ENCODE measurements at places on chromosomes 1 and 21.

GRCh38 chr1:101435831-101436511, 199.2 kb downstream of the S1PR1 start:
- no peak for DNase-seq

GRCh38 chr1:179128520-179128919, 46.6 kb downstream of the TOR3A start:
- DNase-seq, result no peak

- DNase-seq, result no peak
Measured at GRCh38 chr21:17264182-17264581, 248.7 kb upstream of the CXADR start.

DNA sequence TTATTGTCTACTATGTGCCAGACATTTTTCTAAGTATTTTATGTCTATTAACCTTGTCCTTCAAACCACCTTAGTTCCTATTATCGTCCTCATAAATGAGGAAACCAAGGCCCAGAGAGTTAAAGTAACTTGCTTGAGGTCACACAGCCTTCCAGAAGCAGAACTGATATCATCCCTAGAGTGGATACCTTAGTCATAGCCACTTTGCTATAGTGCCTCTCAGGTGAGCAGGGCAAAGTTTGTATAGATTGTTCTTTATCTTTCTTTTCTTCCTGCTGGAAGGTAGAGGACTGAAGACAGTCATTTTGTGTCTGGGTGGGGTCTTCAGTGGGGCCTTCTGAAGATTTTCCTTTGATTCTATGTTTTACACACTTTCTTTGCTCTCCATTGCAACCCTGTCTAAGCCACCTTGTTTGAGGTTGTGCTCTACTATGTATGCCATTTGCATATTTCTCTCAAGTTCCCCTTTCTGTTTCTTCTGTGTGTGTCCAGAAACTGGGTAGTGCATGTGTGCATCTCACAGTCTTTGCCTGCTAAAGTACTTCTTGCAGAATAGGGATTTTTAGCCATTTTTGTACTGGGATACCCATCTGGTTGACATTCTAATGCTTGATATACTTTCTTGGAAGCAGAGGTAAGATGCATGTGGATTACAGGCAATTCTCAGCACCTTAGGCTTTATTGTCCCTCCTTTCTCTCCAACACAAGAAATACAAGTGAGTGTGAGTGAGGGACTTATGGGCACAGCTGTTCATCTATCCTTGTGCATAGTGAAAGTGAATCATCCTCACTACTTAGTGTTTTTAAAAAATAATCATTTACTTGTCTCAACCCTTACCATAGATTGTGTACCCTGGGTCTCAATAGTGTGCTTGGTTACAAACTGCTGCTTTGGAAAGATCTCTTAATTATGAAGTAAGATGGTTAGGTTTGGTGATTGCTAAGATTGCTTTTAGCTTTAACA, 207.6 kb upstream of the HMCN1 start:
- no peak for DNase-seq

DNA sequence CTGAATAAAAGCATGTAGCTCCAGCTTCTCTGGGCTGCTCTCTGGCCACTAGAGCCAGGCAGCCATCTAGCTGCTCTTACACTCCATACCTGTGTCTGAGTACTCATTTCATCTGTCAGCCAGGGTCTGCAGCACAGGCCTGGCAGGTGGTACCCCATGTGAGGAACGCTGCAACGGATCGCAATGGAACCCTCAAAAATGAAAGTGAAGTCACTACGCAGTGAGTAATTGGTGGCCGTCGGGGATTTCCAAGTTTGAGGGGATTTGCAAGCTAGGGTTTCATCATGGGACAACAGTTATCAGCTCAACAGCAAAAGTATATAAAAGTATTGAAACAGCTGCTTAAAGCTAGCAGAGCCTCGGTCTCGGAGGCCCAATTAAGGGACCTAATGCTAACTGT, 186.7 kb downstream of the HFM1 start:
- DNase-seq, result no peak

DNA sequence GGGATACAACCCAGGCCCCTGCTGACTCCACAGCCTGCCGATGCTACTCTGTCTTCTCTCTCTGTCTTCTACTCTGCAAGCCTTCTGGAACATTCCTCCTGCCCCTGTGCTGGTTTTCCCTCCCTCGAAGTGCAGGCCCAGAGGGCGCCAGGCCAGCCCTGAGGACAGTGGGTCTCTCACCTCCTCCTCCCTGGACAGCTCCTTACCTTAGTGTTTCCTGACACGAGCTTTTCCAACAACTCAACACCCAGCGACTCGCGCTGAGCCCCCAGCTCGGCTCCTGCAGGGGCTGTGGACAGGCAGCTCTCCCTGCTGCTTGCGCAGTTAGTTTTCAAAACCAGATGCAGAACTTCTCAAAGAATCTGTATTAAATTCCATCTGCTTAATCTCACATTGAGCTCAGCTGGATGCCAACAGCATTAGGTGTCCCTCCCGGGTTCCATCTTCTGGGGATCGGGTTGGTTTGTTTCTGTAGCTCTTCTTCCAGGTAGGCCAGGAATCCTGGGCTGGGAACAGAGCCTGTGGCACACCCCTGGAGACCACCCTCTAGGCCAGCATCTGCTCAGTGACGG, 54.2 kb downstream of the PTPRU start:
- DNase-seq, result no peak

- no peak for DNase-seq
Measured at GRCh38 chr1:211133393-211133835, 534 bp downstream of the KCNH1 start.

DNA sequence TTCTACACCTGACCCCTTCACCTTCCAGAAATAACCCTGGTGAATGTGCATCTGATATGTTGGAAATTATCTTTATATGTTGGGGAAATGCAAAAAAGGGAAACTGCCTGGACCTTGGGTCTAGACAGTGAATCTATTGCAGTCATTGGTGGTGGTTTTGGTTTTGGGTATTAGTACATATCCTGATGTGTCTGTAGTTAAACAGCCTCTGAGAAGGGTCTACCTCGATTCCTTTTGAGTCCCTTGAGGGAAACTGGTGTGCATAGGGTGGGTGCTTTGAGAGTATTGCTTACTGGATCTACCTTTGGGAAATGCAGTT, 127.3 kb upstream of the KIAA0040 start:
- no peak for DNase-seq

GRCh38 chr1:207892764-207893163, 18.2 kb downstream of the CD34 start:
- no peak for DNase-seq

DNA sequence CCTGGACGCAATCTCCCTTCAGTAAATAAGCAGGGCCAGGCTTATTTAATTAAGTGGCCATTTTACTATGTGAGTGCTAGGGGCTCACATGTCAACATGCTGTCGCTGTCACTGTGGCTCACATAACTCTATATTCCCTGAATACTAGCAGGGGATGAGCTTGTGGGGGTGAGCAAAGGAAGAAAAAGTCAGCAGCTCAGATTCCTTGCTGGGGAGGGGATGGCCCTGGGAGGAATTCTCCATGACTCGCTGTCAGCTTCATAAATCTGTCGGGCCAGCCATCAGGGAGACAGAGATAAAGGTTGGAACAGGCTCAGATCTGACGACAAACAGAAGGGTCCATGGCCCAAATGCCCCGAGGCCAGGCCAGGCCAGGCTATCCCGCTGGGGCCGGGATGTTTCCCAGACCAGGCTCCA, 26.0 kb upstream of the PLEKHG5 start:
- no peak for DNase-seq

- DNase-seq, result no peak
Measured at GRCh38 chr21:24895885-24896734, 711.2 kb downstream of the MRPL39 start.

DNA sequence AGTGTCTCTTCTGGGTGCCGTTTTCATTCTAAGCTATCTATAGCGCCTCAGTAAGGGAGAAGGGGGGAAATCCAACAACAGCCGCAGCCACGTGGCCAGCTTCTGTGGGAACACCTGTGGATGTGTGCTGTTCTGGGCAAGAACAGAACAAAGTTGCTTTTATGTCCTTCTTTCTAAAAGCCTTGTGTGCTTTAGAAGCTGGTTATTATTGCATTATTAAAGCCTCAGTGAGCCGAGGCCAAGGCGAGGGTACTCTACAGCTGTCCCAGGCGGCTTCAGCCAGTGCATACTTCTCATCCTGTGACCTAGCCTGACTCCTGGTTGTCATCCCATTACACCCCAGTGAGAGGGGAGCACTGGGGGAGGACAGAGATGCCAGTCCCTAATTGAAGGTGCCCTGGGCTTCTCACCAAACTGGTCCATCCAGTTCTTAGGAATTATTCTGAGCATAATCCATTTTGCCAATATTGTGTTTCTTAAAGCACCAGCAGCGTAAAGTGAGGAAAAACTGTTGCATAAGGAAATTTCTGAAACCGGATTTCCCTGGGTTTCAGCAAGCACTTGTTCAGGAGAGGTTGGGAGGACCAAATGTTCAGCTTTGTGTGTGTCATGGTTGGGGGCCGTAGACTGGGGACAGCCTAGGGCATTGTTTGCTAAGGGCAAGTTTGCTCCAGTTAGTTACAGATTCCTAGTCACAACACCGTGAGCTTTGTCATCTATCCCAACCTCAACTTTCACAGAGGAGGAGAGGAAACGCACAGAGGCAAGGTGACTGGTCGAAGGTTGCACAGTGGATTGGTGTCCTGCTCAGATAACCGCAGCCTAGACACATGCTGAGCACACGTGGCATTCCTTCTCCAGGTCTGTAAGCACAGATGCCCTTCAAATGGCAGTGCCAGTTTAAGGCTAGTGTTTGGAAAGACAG, 61.0 kb upstream of the ATP1A1 start:
- DNase-seq, result no peak

- no peak for DNase-seq
Measured at GRCh38 chr1:47201179-47201578, 11.3 kb upstream of the PDZK1IP1 start.

DNA sequence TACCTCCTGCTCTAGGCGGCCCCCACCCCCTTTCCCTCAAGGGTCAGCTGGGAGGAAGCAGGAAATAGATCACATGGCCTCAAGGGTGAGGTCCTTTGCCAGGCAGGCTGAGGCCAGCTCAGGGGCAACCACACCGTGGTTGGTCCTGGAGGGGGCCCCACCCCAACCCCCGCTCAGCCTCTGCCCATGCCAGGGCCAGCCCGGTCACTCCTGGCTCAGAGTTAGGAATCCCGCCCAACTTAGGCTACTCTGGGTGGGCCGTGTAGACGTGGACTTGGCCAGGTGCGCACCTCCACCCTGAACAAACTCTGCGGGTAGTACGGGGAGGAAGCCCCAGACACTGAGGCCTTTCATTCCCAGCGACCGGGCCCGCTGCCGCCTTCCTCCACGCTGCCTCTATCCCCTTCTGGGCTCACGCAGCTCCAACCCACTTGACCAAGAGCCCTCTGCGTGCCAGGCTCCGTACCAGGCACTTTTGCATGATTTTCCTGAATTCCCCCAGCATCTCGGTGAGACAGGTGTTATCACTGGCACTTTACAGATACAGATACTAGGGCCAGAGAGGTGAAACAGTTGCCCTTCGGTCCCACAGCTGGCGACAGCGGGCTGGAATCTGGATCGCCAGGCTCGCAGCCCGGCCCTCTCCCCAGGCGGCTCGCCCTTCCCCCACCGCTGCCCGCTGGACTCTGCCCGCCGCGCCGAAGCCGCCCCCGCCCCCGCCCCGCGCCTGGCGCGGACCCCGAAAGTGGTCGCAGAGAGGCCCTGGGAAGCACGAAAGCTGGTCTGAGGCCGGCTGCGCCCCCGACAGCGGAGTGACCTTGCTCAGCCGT, 769 bp downstream of the GALE start:
- peak; percentile 62 for DNase-seq

DNA sequence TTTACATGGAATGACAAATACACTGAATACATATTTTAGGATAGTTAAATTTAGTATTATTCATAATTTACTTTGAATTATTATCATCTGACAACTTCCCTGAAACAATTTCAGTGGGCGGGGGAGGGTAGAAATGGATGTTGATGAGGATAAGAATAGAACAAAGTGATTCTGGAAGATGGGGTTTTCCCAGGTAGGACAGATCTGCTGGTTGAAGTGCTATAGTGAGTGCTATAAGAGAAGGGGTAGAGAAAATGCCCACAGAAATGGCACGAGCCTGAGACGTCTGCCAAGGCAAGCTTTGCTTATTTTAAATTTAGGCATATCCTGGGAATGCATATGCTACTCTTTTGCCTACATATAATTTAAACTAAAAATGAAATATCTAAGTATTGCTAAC, 3.2 kb downstream of the CFH start:
- DNase-seq, result no peak

DNA sequence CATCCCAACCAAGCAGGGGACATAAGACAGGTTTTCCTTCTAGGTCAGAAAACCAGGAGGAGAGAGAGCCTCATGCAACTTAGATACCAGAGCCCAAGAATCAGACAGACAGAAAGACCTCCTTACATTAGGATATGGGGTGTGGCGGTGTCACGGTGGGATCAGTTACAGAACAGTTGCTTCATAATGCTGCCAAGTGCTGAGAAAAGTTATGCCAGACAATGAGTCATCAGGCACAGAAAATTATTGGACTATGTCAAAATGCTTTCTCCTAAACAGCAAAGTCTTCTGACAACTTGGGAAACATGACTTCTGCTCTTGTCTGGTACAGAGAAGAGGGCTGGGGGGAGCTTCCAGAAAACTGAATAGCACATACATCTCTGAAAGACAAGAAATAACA, 1120.2 kb upstream of the TMPRSS15 start:
- DNase-seq, result no peak

DNA sequence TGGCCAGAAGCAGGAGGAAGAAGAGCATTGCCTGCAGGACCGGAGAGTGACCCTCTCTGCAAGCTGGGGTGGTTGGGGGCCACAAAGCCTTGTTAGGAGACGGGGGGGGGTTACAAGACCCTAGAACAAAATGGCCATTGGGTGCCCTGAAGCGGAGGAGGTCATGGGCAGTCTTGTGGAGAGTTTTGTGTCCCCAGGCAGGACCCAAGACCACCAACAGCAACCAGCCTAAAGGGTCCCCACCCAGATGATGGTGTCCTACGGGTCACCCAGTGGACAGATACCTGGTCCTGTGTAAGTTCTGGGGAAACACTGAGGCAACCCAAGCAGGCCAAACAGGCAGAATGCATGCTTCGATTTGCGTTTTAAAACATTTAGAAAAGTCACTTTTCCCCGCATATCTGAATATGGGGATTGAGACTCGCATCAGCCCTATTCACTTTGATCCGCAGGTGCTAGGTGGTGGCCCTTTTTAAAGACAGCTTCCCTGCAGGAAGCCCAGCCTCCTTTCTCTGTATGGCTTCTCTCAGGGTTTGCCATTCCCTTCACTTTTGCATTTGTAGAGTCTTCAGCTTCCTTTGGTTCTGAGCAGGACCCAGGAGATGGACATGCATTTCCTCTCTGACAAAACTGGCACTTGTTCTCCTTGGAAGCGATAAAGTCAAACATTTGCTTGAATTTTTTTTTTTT, 21.1 kb downstream of the GNG4 start:
- DNase-seq, result no peak

DNA sequence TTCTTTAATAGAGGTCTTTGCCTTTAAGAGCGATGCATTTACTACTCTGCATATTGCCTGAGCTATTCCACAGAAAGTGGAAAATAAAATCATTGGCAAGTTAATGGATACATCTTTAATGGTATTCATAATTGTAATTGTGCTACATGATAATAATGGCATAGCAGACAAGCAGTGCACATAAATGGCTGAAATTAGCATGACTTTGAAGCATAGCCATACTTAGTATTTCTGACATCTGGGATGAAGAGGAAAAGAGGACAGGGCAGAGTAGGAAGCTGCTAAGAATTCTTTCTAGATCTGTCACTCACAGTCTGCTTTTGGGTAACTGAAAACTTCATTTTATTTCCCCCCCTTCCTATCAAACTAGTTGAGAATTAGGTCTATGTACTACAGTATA, 195.0 kb upstream of the NRIP1 start:
- DNase-seq, result no peak

All from mesothelial cell of epicardium (in vitro differentiated cells).